ENCODE measurements at places on chromosomes 4 and X. TPM values are rescaled to one million over a fixed set of nuclear protein-coding genes. Genes with fewer than 3 reads are reported as not detected.

GRCh38 chrX:72137846-72138495, 6.3 kb upstream of the RTL5 start:
- peaks cover 5% of the 10 kb centered on the region for H3K27me3 ChIP-seq
- H3K27ac ChIP-seq, result no peak overlapping the region
- no peak for DNase-seq

- no peak overlapping the region for H3K27ac ChIP-seq
- no peaks in the 10 kb centered on the region for H3K36me3 ChIP-seq
- H3K4me3 ChIP-seq, result no peak overlapping the region
- no peaks in the 10 kb centered on the region for H3K4me1 ChIP-seq
- DNase-seq, result no peak
Observed at GRCh38 chr4:46505131-46505530, 115.2 kb upstream of the GABRA2 start.

- no peaks in the 10 kb centered on the region for H3K27me3 ChIP-seq
- no peaks in the 10 kb centered on the region for H3K4me1 ChIP-seq
- H3K4me3 ChIP-seq, result no peak overlapping the region
Observed at GRCh38 chrX:37060999-37061398, 52.8 kb downstream of the FAM47C start.

GRCh38 chr4:128913228-128913627, 103.7 kb downstream of the JADE1 start:
- H3K4me3 ChIP-seq, result no peak overlapping the region
- no peaks in the 10 kb centered on the region for H3K36me3 ChIP-seq
- DNase-seq, result no peak
- H3K27me3 ChIP-seq, result no peaks in the 10 kb centered on the region
- peaks cover 7% of the 10 kb centered on the region for H3K4me1 ChIP-seq

- DNase-seq, result no peak
- no peak overlapping the region for H3K27ac ChIP-seq
- H3K4me1 ChIP-seq, result no peaks in the 10 kb centered on the region
- H3K4me3 ChIP-seq, result no peak overlapping the region
- H3K36me3 ChIP-seq, result no peaks in the 10 kb centered on the region
Observed at GRCh38 chrX:30220661-30221060, 5.3 kb downstream of the MAGEB2 start.

DNA sequence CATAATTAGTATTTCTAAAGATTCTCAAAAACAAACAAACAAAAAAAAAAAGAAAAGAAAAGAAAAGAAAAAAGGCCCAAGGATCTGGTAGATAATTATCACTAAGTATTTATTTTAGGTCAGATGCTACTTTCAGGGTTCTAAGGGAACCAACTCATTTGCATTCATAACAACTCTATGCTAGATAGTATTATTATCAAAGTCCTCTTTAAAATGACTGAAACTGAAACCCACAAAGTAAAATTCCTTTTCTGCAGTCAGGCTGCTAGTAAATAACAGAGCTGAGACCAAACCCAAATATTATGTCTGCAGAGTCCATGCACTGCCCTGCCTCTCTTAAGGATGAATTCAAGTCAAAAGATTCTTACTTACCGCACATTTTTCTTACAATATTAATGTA, 38.3 kb upstream of the MAPK10 start:
- no peak overlapping the region for H3K4me3 ChIP-seq
- no peaks in the 10 kb centered on the region for H3K36me3 ChIP-seq
- no peak overlapping the region for H3K27ac ChIP-seq
- no peaks in the 10 kb centered on the region for H3K27me3 ChIP-seq
- DNase-seq, result no peak

DNA sequence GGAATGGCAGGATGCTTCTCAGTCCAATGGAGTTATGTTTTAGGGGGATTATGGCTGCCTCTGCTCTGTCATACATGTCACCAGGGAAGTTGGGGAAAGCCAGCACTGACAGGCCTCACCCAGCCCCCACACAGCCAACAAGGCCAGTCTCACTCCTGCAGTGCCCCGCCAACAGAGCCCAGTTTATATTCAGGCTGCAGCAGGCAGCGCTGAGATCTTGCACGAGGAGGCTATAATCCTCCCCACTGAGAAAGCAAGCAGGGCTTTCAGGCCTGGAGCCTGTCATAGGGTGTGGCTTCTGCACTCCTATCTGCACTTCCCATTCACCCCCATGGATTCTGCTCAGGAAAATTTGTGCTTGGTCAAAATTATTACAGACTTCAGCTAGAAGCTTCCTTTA, 25.1 kb downstream of the ADAD1 start:
- no peak for DNase-seq
- H3K4me3 ChIP-seq, result no peak overlapping the region
- H3K27me3 ChIP-seq, result no peaks in the 10 kb centered on the region

- DNase-seq, result no peak
- no peaks in the 10 kb centered on the region for H3K27me3 ChIP-seq
- no peaks in the 10 kb centered on the region for H3K4me1 ChIP-seq
- H3K27ac ChIP-seq, result no peak overlapping the region
Observed at GRCh38 chr4:150255610-150256224, 177.5 kb downstream of the DCLK2 start.

DNA sequence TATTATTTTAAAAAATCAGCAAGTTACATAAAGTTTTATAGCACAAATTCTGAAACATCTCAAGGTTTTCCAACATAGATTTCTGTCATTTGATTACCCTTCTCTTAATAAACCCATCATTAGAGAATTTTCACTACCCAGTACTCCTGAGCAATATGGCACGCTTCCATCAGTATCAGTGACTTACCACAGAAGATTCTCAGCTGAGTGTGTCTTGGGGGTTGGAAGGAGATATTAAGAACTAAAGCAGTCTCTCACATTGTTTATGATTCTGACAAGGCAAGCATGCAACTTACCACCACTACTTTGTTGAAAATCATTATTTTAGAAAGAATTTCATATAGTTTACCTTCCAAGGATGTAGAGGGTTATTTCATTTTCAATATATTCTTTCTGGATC, 67.7 kb downstream of the INPP4B start:
- peaks cover 5% of the 10 kb centered on the region for H3K4me1 ChIP-seq
- no peak overlapping the region for H3K27ac ChIP-seq
- peaks cover 8% of the 10 kb centered on the region for H3K36me3 ChIP-seq
- DNase-seq, result no peak
- H3K27me3 ChIP-seq, result no peaks in the 10 kb centered on the region
- no peak overlapping the region for H3K4me3 ChIP-seq

Gene TRIM75
- total RNA-seq, result not detected

Gene SLC16A2
- 0.19 TPM for total RNA-seq

Gene HS3ST1
- not detected for total RNA-seq
